KG1 (cell line): ENCODE measurements at places on chromosomes 12 and 14.

DNA sequence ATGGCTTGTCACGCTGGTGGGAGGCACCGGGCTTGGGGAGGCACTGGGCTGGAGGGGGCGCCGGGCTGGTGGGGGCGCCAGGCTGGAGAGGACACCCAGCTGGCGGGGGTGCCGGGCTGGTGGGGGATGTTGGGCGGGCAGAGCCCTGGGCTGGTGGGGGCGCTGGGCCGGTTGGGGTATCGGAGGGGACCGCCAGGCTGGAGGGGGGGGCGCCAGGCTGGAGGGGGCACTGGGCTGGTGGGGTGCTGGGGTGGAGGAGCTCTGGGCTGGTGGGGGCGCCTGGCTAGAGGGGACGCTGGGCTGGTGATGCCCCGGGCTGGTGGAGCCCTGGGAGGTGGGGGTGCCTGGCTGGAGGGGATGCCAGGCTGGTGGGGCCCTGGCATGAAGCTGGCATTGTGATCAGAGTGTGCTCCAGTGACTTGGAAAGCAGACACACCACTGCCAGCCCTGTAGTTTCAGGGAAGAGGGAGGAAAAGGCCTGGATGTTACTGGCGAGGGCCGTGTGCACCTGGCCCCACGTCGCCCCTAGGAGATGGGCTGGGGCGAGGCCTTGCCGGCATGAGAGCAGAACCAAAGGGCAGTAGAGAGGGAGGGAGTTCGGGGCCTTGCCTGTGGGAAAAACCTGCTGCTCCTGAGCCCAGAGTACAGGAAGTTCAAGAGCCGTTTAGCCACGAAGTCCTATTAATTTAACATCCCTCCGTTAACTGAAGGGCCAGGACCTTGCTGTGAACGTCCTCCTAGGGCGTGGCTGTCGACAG lies 13.1 kb downstream of the TEDC1 start:
- DNase-seq, result no peak

GRCh38 chr12:61810486-61810885 lies 449.7 kb upstream of the USP15 start:
- DNase-seq, result no peak

- DNase-seq, result no peak
Measured at GRCh38 chr14:91732859-91733477, 1.1 kb upstream of the CATSPERB start.

GRCh38 chr12:95642583-95642982 lies 91.3 kb upstream of the USP44 start:
- DNase-seq, result no peak

- peak; percentile 30 for DNase-seq
Measured at GRCh38 chr14:50362764-50363713, 33.6 kb downstream of the CDKL1 start.

GRCh38 chr12:102438047-102438826 lies 42.1 kb downstream of the IGF1 start:
- no peak for DNase-seq

DNA sequence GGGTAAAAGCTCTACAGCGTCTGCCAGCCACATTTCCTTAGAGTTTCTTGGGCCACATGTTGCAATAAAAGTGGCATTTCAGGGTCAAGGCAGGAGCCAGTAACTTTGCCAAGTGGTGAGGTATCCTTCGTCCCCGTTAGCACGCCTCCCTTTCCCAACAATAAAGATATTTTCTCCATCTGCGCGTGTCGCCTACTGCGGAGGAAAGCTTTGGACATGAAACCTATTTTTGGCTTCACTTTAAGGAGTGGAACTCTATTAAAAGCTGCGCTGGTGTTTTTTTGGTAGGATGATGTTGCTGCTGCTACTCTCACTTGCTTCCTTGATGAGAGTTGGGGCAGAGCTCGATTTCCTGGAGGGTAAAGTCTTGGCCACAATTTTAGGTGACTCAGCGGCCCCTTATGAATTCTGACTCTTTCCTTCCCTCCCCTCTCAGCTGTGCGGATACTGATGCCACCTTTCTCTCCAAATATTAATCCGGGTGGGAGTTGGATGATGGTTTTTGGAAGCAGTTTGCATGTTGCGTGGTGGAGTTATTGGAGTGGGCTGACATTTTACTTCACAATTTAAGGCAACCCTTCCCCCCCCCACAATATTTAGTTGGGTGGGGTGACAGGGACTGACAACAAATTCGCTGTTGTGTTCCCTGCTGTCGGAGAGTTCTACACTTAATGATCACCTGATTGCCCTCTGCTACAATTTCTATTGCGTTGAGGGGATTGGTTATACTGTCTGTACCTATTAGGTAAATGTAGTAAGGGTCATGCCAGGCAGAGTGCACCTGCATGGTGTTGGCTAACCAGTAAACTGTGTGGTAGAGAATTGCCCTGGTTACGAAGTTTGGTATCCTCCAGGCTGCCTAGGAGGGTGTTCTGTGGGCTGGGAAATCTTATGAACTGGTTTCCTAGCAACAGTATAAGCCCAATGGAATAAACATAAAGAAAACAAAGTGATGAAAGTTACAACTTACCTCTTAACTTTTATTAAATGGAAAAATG lies 1.1 kb downstream of the CCDC91 start:
- no peak for DNase-seq

DNA sequence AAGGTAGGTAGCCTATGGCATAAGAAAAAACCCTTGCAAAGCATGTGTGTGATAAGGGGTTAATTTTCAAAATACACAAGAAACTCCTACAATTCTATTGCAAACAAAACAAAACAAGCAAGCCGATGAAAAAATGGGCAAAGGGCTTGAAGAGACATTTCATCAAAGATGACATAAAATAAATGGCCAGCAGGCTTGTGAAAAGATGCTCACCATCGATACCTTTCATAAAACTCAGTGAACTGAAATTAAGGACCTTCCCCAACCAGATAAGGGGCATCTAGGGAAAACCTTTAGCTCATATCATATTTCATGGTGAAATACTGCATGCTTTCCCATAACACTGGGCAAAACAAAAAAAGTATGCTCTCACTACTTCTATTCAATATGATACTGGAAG lies 131.2 kb downstream of the PPM1H start:
- no peak for DNase-seq

- no peak for DNase-seq
Measured at GRCh38 chr12:64173456-64173855, 48.6 kb downstream of the KICS2 start.

- no peak for DNase-seq
Measured at GRCh38 chr12:123153906-123154305, 3.0 kb upstream of the PITPNM2 start.

DNA sequence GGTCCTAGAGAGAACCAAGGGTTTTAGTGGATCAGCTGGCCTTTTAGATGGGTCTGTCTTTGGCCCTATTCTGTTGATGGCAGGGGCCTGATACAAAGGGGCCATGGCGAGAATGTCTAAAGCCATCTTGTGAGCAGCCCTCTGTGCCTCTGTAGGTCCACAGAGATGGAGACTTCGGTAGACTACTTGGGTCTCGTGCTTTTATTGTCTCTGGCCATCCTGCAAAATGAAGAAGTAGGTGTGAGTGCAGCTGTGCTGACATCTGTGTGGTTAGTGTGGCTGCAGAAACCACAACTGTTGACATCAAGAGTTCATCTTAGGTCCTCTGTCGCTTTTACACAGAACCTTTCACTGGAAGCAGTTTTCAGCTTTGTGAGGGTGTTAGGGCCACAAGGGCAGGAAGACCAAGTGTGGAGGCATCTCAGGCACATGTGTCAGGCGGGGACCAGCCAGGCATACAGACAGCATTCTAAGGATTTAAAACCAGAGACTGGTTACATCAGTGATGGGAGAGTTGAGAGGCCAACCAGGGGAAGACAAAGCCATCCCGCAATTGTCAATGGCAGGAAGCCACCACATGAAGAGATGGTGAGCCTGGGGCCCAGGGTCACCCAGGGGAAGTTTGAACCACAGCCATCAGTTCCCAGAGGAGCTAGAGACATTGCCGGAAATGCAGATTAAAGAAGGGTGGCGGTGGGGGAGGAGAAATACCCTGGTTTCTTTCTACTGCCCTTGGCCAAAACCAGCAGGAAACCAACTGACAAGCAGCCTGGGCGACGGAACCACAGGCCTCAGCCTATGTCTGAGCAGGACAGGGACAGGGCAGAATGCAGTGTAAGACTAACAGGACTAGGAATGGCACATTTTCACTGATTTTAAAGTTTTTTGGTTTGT lies 13.0 kb upstream of the TPCN1 start:
- peak; percentile 91 for DNase-seq

DNA sequence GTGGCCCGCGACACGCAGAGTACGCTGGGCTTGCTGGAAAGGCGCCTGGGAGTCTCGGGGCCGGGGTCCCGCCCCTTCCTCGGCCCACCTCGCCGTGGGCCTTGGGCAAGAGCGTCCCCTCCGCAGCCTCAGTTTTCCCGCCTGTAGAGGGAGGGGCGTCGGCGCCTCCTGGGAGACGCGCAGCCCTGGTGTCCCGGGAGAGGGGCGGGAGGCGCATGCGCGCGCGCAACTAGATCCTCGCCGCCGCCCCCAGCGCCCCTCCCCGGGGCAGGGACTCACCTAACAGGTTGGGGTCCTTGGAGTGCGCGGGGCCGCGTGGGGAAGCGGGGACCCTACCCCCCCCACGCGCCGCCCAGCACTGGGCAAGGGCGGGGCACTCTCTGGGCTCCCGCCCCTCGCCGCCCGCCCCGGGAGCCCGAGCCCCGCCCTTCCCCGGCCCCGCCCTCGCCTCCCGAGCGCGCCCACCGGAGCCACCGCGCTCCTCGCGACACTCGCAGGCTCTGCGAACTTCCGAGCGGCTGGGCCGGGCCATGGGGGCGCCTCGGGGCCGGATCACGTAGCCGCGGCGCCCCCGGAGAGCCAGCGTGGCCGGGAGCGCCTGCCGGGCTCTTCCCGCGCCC lies at the start of gene KIF26A:
Gene KIF26A, plus strand, starts transcription at position 490 of the 620 bp plus-strand sequence. CDS start 136 bp downstream, outside the sequence.
- no peak for DNase-seq

DNA sequence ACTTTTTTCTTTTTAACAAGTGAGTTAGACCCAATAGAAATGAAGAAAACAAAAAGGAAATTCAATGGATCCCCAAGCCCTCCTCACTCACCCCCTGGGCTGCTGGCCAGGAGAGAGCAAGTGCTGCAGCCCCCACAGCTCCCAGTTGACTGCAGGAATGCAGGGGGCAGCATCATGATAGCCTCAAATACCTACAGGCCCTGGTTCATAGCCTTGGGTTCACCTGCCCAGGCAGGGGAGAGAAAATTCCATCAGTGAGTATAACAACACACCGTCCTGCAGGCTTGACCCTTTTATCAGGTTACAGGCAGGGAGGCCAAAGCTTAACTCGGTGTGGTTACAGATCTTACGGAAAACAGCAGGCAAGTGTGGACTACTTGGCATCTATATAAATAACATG lies 76.3 kb downstream of the PHLDA1 start:
- DNase-seq, result no peak

GRCh38 chr14:79248126-79248525 lies 963.2 kb downstream of the DIO2 start:
- no peak for DNase-seq
